Stimulated activated CD4-positive, alpha-beta T cell treated with anti-CD3 and anti-CD28 coated beads, Interleukin-2, amount 100 ng/mL, for 4 hours (primary cell): ENCODE measurements at places on chromosomes 6 and 20.

- DNase-seq = no peak
Observed at GRCh38 chr6:116059713-116060571, 749 bp downstream of the FRK start.

GRCh38 chr6:4491501-4492260 lies 284.5 kb upstream of the CDYL start:
- no peak for DNase-seq

GRCh38 chr6:161299726-161300125 lies 25.9 kb upstream of the AGPAT4 start:
- no peak for DNase-seq

- DNase-seq = no peak
Observed at GRCh38 chr20:40540166-40540565, 148.9 kb downstream of the MAFB start.

- DNase-seq = no peak
Observed at GRCh38 chr6:141664744-141665143, 468.0 kb upstream of the GJE1 start.

GRCh38 chr6:96611342-96611991 lies 48.5 kb downstream of the FHL5 start:
- DNase-seq = no peak

DNA sequence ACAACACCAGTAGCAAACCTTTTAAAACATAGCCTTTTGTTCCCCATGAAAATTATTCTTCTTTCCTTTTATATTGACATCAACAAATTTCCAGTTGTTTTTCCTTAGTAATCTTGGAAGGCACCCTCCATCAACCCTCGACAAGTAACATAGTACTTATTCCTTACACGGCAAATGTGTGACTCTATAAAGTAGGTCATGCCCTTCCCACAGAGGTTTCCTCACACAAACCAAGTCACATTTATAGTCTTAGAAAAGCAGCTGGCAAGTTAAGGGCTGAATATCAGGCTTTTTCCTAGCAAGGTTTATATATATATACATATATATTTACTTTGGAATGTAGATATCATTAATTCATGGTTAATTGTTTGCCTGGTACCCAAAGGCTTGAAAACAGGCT lies 371.5 kb downstream of the SYNE1 start:
- DNase-seq = no peak

DNA sequence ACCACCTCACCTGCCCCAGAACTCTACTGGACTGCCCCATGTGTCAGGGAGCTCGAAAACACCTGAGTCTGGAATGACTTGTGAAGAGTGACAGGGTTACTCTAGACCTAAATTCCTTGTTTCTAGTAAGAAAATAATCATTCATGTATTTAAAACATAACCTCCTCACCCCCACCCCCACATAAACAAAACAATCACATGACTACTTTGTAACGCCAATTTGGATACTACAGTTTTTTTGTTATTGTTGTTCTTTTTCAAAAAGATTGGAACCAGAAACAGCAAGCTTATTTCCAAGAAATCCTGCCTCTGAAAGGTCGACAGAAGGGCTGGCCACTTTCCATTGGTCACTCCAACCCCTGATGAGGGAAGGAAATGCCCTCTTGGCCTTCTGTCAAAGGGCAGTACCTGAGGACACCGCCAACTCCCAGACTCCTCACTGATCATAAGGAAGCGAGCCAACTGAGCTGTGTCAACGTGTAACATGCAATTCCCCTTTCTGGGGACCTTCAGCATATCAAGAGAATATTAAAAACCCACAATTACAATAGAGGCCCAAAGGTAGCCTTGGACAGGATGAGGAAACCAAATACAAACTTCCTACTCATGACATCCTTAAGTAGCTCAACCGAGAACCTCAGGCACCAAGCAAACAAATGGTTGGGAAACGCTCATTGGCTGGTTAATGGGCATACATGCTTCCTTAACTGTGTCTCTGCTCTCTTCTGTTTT lies 2.6 kb downstream of the MCUR1 start:
- no peak for DNase-seq

GRCh38 chr6:3307436-3307835 lies 48.7 kb downstream of the PSMG4 start:
- no peak for DNase-seq

GRCh38 chr6:152048921-152049320 lies 241.4 kb downstream of the ESR1 start:
- DNase-seq = no peak

- peak; percentile 63 for DNase-seq
Observed at GRCh38 chr6:27687154-27688013, 214.5 kb upstream of the ZNF184 start.

GRCh38 chr6:73951183-73951582 lies 255.2 kb downstream of the CD109 start:
- DNase-seq = no peak

- DNase-seq = no peak
Observed at GRCh38 chr20:24608926-24609667, 139.7 kb downstream of the SYNDIG1 start.

- DNase-seq = no peak
Observed at GRCh38 chr20:14616003-14616402, 278.6 kb upstream of the FLRT3 start.

DNA sequence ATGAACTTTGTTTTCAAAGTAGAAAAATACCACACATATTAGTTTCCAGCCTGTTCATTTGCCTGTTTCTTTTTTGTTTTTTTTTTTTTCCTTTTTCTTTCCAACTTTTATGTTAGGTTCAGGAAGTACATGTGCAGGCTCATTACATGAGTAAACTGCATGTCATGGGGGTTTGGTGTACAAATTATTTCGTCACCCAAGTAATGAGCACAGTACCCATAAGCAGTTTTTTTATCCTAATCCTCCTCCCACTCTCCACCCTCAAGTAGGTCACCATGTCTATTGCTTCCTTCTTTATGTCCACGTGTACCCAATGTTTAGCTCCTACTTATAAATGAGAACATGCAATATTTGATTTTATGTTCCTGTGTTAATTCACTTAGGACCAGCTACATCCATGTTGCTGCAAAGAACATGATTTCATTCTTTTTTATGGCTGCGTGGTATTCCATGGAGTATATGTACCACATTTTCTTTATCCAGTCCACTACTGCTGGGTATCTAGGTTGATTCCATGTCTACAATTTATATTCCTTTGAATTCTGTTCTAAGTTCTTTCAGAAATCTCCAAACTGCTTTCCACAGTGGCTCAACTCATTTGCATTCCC lies 31.8 kb downstream of the SNX14 start:
- DNase-seq = no peak

DNA sequence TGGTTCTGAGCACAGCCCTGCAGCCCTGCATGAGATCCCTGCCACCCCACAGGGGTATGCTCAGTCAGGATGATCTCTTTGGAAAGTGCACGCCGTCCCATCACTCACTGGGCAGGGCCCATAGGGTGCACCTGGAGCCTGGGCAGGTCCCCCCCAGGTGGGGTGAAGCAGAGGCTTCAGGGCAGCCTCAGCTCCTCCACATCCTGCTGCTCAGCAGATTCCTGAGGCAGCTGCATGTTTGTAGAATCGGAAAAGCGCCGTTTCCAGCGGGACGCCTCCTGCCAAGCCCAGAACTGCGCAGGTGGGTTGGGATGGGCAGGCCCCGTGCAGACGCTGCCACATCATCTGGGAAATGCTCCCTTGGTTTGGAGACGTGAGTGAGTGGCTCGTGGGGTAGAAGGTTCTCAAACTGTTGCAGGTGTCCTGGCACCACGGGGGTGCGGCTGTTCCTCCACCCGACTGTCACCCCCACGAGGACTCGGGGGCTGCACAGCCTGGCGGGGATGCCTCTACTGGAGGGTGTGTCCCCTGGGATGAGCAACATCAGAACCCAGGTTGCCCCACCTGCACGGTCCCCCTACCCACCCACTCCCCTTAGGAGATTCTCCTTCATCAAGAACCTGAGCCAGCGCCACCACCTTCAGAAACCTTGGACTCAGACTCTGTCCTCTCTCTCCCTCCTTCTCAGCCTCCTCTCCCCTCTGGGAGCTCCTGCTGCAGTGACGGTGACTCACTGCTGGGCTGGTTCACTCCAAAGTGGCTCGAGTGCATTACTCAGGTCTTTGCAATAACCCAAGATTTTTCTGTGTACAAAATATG lies 334.1 kb downstream of the TAF4 start:
- no peak for DNase-seq

DNA sequence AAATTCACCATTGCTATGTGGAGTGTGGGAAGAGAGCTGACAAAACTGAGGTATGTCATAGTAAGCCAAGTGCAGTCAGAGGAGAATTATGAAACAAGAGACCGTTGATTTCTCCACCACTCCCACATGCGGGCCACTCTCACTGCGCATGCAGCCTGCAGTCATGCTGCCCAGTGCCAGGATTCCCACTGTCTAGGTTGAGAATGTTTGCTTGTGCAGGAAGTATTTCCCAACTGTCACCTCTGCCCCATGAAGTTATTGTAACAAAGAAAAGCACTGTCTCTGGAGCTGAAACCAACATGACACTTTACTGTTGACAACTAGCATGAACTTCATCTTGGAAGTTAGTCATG lies 18.7 kb upstream of the SFT2D1 start:
- no peak for DNase-seq

DNA sequence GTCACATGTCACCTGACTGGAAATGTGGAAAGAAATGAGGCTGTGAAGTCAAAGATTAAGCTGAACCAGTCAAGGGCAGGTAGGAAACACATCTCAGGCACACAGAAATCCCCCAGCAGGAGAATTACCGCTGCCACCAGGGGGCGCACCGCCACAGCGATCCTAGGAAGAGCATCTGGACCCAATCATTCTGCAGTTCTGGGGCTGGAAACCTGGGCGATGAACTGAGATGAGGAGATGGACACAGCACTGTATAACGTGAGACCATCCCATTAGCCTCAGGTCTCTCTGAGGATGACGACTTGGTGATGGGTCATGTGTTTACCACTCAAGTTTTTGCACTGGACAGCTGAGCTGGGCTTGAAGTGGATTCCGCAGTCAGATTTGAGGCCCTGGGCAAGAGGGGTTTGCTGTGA lies 6.5 kb upstream of the SLC24A3 start:
- peak; percentile 16 for DNase-seq

- no peak for DNase-seq
Observed at GRCh38 chr20:5918856-5919625, 31.3 kb downstream of the TRMT6 start.

GRCh38 chr6:157669747-157670216 lies 153.3 kb upstream of the SNX9 start:
- DNase-seq = no peak

- no peak for DNase-seq
Observed at GRCh38 chr6:46690911-46691451, 3.3 kb downstream of the TDRD6 start.

DNA sequence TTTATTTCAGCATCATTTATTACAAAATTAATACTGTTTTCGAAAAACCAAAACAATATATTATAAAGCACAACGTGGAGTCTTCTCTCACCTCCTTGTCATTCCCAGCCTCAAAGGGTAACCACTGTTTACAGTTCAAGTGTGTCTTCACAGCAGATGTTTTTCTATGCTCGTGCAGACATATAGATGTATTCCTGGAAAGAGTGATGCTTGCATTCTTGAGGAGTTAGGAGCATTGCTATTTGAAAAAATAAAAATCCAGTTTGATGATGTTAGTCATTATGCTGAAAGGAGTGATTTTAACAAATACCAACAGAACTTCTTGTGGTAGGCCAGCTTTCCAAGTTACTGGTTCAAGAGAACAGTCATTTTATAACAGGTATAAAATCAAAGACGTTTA lies 234.9 kb downstream of the BCKDHB start:
- DNase-seq = no peak

- no peak for DNase-seq
Observed at GRCh38 chr6:98514073-98514720, 320.2 kb upstream of the POU3F2 start.

DNA sequence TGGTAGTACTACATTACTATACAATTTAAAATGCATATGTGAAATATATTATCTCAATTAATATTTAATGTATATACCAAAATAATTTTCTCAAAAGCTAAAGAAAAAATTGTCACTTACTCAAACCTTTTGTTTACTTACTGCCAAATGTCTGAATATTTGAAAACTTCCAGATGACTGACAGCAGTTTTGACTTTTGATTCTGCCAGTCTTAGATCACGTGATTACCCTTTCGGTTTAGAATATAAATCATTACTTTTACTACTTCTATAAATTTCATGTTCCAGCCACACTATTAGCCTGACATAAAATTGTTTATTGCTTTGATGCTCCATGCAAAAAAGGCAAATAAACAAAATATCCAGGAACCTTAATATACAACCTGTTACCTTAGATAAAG lies 680.7 kb upstream of the ID4 start:
- no peak for DNase-seq

DNA sequence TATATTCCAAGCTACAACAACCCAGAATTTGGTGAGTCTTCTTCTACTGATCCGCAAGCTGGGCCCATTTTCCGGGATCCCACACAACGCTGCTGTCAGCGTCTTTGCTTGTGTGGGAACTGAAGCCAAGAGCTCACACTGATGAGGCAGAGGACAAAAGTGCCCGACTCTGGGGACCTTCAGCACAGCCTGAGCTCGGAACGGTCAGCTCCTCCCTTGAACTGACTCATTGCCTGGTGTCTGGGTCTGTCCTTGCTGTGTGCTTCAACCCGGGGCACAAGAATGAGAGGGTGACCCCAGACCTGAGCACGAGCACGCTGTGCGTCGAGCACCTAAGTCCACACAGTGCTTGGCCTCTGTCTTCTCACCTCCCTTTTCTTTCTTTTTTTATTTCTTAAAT lies 33.5 kb downstream of the DACT2 start:
- DNase-seq = no peak

DNA sequence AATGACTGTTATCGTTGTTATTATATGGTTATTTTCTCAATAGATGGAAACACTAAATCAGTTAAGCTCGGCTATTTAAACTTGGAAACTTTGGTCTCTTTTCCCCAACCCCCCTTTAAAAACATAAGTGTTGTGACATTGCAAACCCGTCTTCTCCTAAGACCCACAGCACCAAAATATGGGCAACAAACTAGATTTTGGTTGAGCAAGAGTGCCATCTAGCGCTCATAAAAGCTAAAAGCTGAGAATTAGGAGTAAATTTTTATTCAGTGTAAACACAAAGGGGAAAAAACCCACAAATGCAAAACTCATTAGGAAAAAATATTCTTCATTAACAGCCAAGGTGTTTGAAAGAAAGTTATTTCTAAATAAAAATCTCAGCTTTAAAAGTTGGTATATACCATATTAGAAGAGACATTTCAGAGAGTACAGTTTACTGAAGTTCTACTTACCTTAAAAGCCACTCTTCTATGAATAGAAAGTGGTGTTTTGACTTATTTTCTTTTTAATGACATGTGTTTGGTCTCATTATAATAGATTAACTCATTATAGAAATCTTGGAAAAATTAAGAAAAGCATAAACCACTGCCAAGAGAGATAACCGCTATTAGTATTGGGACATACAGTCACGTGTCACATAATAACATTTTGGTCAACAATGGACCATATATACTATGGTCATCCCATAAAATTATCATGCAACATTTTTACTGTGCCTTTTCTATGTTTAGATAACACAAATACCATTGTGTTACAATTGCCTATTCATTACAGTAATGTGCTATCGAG lies 21.1 kb downstream of the SESN1 start:
- DNase-seq = peak; percentile 48

GRCh38 chr6:22145823-22146677 lies 150.8 kb downstream of the PRL start:
- no peak for DNase-seq

GRCh38 chr6:168062346-168063289 lies 16.4 kb downstream of the FRMD1 start:
- DNase-seq = no peak
